ENCODE measurements at places on chromosomes 1 and 21.

DNA sequence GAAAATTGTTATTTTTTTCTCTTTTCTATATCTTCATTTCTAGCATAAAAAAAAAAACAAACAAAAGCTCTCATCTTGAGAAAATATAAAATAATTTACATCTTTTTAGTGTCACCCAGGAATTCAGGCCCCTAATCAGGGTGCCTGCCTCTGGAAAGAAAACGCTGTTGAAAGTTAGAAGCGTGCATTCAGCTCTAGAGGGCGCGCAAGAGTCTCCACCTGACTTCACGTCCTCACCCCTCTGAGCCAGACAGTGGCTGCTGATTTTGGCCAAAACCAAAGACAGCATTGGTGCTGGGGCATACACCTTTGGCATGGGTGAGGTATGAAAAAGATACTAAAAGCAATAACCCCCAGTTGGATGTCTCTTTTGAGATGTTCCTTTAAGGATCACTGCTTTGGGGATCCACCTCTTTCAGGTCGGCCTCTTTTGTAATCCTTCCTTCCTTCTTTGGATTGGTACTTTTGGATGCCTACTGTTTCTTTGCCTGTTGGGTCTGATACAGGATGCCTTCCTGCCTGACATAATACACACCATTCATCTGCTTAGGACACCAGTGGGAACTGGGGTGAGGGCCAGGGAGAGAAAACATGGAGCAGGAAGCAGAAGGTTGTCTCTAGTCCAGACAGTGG is 77.6 kb upstream of the CHRM3 start:
- no peak for DNase-seq

- no peak for DNase-seq
Measured at GRCh38 chr1:87113313-87113712, 198.9 kb downstream of the HS2ST1 start.

GRCh38 chr1:43512681-43513080 is 18.0 kb upstream of the PTPRF start:
- no peak for DNase-seq

GRCh38 chr21:33255404-33255803 is 10.8 kb upstream of the IL10RB start:
- DNase-seq: no peak

DNA sequence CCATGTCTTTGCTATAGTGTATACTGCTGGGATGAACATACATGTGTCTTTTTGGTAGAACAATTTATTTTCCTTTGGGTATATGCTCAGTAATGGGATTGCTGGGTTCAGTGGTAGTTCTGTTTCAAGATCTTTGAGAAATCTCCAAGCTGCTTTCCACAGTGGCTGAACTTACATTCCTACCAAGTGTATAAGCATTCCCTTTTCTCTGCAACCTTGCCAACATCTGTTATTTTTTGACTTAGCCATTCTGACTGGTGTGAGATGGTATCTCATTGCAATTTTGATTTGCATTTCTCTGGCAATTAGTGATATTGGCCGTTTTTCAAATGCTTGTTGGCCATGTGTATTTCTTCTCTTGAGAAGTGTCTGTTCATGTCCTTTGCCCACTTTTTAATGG is 37.5 kb upstream of the ANGPTL1 start:
- no peak for DNase-seq

DNA sequence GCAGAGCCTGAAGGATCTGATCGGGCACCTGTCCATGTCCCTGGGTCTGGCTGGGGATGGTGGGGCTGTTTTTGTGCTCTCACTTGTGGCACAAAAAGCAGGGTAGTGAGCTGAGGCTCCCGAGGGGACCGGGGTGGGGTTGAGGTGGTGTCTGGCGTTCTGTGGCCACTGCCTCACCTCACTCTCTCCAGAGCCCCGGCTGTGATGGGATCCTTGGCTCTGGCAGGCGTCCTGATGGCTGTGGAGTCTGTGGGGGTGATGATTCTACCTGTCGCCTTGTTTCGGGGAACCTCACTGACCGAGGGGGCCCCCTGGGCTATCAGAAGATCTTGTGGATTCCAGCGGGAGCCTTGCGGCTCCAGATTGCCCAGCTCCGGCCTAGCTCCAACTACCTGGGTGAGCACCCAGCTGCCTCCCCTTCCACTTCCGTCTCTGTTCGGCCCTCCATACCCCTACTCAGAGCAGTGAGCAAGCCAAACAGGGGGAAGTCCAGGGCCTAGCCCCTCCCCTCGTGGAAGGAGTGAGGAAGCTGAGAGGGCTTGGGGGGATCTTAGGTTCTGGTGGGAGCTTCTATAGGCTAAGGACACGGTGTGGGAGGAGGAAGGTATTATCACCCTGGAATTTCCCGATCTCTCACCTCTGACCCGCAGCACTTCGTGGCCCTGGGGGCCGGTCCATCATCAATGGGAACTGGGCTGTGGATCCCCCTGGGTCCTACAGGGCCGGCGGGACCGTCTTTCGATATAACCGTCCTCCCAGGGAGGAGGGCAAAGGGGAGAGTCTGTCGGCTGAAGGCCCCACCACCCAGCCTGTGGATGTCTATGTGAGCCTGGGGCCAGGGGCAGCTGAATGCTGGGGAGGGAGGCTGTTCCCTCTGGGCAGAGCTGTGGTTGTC is 7.0 kb downstream of the ADAMTSL4 start:
- DNase-seq: no peak

DNA sequence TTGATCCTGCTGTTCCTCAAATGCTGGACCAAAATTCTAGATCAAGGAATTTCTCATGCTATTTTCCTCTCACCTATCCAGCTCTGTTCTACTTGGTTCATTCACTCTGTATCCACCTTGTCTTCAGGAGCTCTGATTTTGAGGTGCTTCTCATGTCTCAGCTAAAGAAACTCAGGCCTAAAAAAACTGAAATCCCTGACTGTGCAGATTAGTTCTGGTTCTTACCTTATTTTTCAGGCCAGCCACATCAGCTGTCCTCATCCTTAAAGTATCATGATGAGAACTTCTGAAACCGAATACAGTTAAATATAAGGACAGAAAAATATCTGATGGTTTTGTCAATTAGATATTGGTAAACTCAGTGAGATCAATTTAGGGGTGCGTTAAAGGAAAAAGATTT is 27.8 kb upstream of the DR1 start:
- DNase-seq: no peak

GRCh38 chr1:44835738-44836675 is 7.0 kb downstream of the PTCH2 start:
- DNase-seq: no peak
